ENCODE measurements at places on chromosomes 1 and 21.

- DNase-seq = no peak
Observed at GRCh38 chr1:150552911-150553289, 3.7 kb downstream of the ADAMTSL4 start.

- no peak for DNase-seq
Observed at GRCh38 chr1:156433602-156434001, 64.6 kb downstream of the RHBG start.

DNA sequence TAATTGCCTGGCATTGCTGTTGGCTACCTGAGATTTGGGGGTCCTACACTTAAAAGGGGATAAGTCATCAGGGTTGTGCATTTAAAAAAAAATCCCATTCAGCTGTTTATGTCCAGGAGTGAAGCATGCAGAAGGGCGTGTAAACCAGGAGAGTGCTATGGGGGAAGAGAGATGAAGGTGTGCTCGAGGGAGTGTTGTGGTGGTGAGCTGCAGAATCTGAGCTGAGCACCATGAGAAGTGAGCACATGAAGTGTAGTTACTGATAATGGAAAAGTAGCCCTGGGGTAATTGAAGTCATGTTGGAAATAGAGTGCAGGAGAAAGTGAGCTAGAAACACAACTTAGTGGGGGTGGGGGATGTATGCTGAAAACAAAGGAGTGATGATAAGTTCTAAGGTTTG, 705 bp downstream of the FCRL1 start:
- DNase-seq = no peak

DNA sequence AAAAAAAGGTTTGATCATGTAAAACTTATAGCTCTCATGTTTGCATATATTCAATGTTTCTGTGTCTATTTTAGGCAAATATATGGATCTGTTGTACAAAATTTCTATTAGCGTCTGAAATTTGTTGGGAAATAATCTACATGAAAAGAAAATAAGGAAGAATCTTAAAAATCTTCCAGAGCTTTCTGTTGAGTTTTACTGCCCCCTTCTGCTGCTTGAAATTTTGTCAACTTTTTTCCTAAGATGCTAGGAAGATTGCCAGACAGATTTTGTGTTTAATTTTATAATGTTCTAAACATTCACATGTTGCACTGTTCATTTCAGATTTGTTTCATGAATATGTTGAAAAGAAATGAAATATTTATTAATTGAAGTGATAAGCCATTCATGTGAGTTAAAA, 2.5 kb upstream of the PTGS2 start:
- DNase-seq = peak; percentile 10

DNA sequence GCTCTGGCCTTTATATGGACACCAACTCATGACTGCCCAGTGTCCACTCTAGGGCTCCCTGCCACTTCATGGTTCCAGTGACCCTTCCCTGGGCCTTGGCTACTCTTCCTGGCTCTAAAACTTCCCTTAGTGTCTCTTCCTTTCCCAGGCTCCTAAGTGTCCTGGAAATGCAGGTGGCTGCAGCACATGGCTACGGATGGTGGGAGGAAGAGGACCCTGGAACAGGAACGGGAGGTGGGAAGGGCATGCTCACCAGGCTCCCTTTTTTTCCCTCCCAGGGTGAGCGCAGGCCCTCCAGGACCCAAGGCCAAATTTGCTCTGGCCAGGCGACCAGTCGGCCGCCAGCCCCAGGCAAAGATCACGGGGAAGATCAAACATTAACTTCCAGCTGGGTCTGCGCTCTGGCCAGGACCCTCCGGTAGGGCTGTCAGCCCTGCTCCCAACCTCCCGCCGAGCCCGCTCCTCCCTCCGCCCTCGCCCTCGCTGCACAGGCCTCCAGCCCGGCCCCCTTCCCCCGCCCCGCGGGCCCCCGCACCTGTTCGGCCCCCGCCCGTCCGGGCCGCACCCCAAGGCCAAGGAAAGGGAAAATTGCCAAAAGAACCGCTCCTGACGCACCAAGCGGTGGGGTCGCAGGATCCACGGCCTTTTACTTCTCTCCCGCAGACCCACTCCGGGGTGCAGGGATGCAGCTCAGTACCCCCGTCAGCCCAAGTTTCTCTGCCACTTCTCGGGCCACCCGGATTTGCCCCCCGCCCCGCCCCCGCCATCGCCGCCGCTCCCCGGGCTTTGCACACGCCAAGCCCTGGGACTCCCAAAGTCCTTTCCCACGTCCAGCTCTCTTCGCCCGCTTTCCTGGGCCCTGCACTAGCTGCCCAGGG, 894 bp downstream of the TCEA3 start:
- DNase-seq = no peak

GRCh38 chr1:101302831-101303511, 66.2 kb downstream of the S1PR1 start:
- peak; percentile 44 for DNase-seq

- no peak for DNase-seq
Observed at GRCh38 chr1:1627261-1627828, 4.6 kb upstream of the MMP23B start.

- no peak for DNase-seq
Observed at GRCh38 chr1:20143318-20143717, 4.2 kb downstream of the PLA2G2F start.

DNA sequence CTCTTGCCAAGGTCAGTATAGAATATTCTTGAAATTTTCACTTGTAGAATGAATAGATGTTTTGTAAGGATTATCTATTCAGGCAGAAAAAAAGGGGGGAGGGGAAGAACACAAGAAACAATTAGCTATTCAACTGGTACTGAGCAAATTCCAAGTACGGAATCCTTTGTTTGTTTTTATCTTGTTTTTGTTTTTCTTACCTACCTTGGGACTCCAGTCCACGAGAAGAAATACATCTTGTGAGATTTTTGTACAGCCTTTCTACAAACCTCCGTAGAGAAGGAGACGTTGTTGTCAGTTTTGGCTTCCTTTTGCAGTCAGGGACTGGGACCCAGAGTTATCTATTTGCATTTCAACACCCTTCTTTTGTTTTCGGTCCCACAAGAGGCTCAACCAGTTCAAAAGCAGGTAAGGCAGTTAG, 36.0 kb downstream of the ZNF281 start:
- no peak for DNase-seq

GRCh38 chr1:35717911-35718476, 690 bp downstream of the C1orf216 start:
- DNase-seq = peak; percentile 88

GRCh38 chr1:232369451-232370296, 260.3 kb downstream of the SIPA1L2 start:
- DNase-seq = no peak

- DNase-seq = no peak
Observed at GRCh38 chr1:67465375-67465774, 35.2 kb upstream of the SERBP1 start.

Data from AG08395 (cell line).